ENCODE measurements at places on chromosomes 2 and 18. TPM values are rescaled to one million over a fixed set of nuclear protein-coding genes. Genes with fewer than 3 reads are reported as not detected.

Gene MLPH
- 84.8 TPM for total RNA-seq

Gene AQP4
- 2.2 TPM for total RNA-seq

Gene RSAD2
- 4.2 TPM for total RNA-seq

DNA sequence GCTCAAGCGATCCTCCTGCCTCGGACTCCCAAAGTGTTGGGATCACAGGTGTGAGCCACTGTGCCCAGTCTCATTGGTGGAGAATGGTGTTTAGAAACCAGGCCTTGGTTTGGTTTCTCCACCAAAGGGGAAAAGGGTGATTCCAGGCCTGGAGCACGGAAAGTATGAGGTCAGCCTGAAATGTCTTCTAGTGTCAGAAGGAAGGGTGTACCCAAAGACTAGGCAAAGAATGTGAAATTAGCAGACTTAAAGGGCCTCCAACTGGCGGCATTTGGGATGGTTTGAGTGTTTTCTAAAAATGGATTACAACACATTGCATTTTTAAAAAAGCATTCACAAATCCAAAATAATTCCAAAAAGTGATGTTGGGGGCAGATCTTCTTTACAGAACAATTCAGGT is 139.6 kb downstream of the SH3BP4 start:
- no peak for DNase-seq

DNA sequence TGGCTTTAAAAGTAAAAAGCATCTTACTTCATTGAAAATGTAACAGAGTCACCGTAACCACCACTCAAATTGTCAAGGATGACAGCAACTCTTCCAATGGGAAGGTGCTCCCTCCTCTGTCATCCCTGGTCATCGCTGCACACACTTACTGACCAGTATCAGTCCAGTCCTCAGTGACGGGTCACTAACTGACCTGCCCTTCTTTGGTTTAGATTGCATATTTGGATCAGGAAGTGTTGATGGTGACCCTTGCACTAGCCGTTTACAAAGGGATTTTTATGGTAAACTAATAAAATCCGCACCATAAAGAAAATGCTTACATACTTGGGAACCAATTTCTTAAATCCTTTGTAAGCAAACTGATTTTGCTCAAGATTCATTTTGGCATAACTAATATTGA is 141.9 kb upstream of the ACAA2 start:
- no peak for DNase-seq

DNA sequence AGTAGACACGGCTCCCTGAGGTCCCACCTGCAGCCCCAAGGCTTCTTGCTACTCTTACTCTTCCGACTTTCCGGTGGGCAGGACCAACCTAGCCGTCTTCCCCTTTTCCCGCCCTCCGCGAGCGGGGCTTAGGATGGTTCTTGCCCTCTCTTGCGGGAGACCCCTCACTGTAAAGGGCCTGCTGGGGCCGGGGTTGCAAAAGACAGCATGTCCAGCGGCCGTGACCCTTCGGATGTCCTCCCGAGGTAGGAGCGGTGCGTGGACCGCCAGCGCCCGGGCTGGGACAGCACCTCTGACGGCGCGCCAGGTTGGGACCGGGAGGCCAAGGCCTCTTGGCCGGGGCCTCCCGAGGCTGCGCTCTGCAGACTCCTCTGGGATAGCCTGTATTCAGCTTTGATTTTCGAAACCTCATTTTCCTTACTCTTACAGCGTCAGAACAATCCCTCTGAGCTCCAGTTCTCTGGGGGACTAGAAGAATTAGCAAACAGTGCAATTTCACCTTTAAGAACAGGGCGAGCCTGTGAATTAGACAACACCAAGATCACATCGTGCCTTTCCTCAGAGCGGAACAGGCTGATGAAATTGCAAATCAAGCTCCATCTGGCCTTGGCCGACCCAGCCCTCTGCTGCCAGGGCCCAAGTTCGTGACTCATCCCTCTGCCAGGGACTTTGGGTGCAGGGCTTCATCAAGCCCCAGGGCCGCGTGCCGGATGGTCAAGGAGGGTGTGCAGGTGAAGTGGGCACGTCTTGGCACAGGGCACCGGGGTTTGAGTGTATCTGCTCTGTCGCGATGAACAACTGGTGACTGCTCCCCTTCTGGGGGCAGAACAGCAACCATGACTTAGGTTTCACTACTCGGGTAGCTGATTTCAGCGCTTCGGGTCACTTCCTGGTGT is 777 bp downstream of the MOCOS start:
- DNase-seq, result no peak

Gene MSTN
- 0.16 TPM for total RNA-seq

DNA sequence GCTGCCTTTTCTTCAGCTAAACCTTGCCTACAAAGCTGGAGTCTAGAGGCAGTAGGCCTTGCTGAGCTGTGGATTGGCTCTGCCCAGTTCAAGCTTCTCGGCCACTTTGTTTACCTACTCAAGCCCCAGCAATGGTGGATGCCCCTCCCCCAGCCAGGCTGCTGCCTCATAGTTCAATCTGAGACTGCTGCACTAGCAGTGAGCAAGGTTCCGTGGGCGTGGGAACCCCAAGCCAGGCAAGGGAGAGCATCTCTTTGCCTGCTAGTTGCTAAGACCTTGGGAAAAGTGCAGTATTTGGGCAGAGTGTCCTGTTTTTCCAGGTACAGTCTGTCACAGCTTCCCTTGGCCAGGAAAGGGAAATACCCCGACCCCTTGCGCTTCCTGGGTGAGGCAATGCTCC is 68.9 kb downstream of the VAPA start:
- DNase-seq, result no peak
